ENCODE measurements at places on chromosomes 2 and 18.
A peak's percentile ranks its signal among the peaks of the same experiment; 100 is the strongest.

DNA sequence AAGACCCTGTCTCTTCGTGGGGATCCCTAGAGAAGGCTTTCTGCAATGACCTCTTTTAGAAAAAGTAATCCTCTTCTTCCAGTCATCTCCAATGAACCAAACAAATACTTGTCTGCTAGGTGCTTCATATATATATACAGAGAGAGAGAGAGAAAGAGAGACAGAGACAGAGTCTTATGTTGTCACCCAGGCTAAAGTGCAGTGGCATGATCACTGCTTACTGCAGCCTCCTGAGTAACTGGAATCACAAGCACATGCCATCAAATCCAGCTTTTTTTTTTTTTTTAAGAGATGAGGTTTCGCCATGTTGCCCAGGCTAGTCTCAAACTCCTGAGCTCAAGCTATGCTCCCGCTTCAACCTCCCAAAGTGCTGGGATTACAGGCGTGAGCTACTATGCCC, 18.6 kb upstream of the PKDCC start:
- DNase-seq, result no peak

DNA sequence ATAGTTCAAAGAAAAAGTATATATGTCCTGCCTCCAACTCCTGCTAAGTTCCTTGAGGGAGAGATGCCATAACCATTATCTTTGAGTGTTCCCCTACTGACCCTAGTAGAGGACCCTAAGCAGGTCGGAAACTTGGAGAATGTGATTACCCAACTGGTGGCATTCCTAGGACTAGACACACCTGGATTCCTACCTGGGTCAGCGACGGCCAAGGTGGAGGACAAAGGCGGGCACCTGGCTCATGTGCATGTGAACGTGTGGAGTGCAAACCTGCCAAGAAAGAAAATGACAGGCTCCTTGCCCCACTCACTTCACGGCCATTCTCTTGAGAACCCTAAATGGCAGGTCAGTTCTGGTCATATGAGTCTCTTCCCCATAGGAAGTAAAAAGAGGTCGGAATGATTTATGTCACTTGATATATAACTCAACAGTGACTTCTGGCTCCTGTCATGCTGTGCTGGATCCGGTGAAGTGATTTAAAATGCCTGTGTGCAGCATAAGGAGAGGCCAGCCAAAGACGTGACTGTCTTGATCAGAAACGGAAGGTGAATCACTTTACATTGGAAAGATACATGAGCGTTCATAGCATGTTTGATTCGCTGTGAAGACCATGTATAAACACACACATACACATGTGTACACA, 371.6 kb downstream of the EIPR1 start:
- DNase-seq, result no peak

GRCh38 chr2:126893606-126894005, 5.1 kb upstream of the TEX51 start:
- no peak for DNase-seq

DNA sequence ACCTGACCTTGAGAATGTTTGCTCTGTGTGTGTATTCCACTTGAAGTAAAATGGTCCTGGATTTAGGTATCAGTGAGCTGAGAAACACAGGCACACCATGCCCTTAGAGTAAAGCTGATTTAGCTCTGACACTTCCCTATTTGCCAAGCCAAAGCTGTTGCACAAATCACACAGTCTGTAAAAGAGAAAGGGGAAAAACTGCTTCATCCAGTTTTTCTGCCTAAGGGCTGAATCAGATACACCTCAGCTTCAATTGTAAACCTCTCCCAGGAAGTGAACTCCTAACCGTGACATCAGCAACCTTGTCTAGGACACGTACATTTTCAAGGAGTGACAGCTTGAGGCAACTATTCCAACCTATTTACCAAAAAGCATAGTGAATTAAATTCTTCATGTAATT, 150.4 kb downstream of the NR4A2 start:
- DNase-seq, result peak; percentile 26

GRCh38 chr18:45783097-45784075, 42.1 kb upstream of the SIGLEC15 start:
- no peak for DNase-seq

DNA sequence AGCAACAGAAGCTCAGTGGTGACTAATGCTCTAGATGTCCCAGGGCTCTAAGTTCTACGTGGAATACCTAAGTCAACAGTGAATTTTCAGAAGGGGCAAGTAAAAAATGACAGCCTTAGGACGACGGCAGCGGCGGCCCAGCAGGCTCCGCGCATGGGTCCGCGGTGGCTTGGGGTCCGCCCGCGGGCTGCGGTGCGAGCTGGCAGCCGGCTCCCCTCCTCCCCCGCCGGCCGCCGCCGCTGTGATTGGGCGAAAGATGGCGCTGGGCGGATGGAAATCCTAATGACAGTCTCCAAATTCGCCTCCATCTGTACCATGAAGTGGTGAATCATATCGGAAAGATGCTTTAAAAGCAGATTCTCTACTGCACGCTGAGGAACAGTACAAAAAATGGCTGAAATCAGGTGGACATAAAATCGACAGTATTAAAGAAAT, 74.7 kb downstream of the HNRNPLL start:
- no peak for DNase-seq

DNA sequence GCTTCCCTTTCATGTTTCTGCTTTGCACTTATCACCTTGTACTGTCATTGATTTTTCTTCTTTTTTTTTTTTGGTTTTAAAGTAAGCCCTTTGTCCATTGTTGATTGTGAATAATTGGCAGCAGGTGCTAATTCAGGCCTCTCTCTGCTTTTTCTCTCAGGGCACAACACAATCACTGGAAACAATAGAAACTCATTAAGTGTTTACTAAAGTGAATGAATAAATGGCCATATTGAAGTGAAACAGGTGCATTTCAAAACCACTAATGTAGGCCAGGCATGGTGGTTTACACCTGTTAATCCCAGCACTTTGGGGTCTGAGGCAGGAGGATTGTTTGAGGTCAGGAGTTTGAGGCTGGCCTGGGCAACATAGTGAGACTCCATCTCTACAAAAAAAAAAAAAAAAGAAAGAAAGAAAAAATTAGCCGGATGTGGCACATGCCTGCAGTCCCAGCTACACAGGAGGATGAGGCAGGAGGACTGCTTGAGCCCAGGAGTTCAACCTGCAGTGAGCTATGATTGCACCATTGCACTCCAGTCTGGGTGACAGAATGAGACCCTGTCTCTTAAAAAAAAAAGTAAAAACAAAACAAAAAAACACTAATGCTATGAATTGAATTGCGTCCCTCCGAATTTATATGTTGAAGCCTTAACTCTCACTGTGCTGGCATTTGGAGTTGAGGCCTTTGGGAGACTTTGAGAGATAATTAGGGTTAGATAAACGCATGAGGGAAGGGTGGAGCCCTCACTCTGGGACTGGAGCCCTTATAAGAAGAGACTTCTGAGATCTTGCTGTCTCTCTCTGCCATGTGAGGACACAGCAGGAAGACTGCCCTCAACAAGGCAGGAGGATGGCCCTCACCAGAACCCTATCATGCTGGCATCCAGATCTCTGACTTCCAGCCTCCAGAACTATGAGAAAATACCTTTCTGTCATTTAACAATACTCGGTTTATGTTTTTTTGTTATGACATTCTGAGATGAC, 19.9 kb downstream of the SLC38A11 start:
- DNase-seq, result no peak

DNA sequence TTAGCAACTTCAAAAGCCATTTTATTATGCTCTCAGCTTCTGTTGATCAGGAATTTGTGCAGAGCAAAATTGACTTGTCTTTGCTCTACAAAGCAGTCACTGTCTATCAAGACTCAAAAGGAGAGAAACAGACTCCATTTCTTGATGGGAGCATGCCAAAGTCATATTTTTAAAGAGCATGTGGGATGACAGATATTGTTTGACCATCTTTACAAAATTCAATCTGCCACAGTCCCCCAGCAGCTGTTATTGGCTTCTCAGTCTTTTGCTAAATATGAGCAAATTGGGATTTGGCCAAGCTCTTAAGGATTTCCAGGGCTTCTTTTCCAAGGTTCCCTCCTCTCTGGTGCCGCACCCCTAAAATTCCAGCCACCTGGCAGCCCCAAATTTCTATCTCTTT, 67.9 kb downstream of the TEX51 start:
- no peak for DNase-seq

GRCh38 chr2:95348609-95349567, 51.7 kb downstream of the KCNIP3 start:
- no peak for DNase-seq

All from Kasumi-1 (cell line).